ENCODE measurements at places on chromosomes 7 and 10.

- no peak for DNase-seq
Observed at GRCh38 chr10:93064874-93065660, 4.5 kb downstream of the CYP26C1 start.

GRCh38 chr7:155188357-155188756, 109.3 kb upstream of the INSIG1 start:
- no peak for DNase-seq

DNA sequence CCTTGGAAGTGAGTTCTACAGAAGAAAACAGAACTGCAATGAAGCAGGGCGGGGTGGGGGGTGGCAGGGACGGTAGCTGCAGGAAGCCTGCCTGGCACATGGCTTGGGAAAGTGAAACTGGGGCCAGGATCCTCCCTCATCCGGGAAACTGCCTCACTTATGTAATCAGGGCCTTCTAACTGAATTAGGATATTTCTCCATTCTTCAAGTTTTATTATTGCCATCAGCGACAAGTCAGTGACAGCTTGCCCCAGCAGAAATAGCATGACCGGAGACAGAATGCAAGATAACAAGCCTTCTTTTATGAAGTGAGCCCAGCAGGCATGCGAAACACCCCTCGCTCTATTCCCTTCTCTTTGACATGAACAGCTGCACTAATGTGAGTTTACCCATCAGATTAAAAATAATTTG, 77.5 kb upstream of the CACUL1 start:
- DNase-seq = no peak

DNA sequence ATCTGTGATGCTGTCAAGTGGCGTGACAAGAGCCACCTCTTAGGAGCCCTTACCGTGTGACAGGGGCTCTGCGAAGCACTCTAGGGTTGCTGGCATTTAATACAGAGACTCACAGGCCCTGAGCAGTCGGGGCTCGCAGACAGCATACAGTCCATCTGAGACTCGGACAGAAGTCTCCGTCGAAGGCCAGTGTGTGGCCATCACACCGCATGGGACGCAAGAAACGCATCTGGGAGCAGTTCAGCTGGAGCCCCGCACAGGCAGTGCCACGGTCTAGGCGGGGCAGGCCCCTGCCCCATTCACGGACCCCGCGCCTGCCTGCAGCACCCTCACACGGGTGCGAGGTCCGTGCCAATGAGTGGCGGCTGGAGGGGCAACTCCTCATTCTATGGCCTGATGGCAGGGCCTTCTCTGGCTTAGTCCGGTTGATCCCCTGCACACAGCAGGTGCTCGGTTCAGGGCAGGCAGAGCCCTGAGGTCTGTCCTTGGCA, 33.6 kb downstream of the IQCE start:
- DNase-seq = no peak

- no peak for DNase-seq
Observed at GRCh38 chr10:76034353-76035205, 603.2 kb downstream of the LRMDA start.

DNA sequence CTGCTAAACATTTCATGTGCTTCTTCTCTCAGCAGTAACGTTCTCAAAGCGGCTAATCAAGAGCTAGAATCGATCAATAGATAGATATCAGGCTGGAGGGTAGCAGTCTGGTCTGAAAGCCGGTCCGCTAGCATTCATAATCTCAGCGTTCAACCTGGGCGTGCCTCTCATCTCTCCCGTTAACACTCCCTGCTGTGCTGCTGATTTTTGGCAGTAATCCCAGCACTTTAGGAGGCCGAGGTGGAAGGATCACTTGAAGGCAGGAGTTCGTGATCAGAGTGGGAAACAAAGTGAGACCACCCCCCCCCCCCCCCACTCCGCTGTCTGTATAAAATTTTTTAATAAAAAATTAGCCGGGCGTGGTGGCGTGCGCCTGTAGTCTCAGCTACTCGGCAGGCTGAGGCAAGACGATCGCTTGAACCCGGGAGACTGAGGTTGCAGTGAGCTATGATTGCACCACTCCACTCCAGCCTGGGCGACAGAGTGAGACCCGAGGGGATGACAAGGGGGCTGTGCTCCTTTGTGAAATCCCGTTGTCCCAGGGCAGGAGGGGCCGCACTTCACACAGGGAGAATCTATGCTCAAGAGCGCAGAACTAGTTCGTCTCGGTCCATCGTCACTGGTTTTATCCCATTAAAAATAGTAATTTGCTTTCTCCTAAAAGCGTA, 624 bp upstream of the CEP55 start:
- DNase-seq = no peak

Measured in AG09309 (cell line).